Activated naive CD4-positive, alpha-beta T cell treated with anti-CD3 and anti-CD28 coated beads, Interleukin-2, amount 50 U/mL, for 72 hours (primary cell): ENCODE measurements at places on chromosomes 5 and 9.

DNA sequence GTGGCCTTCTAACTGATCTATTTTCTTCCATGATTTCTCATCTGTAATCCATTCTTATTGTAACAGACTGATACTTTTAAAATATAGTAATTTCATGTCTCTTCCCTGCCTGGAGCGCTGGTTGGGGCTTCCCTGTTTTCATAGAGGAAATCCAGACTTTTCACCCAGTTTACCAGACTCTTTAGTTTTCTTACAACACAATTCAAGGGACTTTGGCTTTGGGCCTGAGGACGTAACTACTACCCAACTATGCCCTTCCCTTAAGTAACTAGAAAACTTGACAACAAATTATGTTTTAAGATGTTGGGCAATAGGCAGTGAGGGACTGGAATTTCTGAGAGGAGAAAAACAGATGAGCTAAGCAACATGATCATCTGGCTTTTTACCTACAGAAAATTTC lies 289.6 kb downstream of the FGF10 start:
- DNase-seq, result no peak

GRCh38 chr9:69174616-69175463 lies 763 bp downstream of the TJP2 start:
- peak; percentile 57 for DNase-seq

GRCh38 chr9:97923529-97924108 lies 1.3 kb upstream of the TRMO start:
- peak; percentile 71 for DNase-seq

- no peak for DNase-seq
Observed at GRCh38 chr5:103117471-103117991, 2.4 kb downstream of the GIN1 start.

DNA sequence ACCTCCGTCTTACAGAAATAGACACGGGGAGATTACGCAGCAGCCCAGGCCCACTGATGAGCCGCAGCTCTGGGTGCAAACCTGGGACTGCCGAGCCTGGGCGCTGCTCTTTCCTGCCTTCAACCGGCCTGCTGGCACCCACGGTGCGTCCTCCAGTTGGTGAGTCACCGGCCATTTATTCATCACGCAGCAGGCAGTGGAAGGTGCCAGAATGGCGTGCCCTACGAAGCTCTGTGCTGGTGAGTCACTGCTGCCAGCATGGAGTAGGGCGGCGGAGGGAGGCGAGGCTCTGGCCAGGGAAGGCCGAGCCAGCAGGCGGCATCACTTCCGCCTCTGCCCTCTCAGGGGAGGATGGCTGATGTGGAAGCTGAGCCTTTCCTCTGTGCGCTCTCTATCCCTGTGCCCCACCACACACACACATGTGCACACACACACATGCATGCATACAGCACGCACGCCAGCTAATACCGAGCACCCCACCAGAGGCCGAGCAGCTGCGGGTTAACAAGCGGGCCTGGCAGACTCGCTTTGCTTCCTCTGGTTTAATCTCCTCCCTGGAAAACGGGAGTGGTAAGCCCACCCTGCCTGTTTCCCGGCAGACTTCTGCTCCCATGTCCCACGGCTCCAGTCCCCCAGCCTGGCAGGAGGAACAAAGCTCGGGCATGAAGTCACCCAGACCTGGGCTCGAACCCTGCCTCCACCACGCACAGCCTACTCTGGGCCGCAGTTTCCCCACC lies 39.2 kb downstream of the OLFM1 start:
- no peak for DNase-seq

DNA sequence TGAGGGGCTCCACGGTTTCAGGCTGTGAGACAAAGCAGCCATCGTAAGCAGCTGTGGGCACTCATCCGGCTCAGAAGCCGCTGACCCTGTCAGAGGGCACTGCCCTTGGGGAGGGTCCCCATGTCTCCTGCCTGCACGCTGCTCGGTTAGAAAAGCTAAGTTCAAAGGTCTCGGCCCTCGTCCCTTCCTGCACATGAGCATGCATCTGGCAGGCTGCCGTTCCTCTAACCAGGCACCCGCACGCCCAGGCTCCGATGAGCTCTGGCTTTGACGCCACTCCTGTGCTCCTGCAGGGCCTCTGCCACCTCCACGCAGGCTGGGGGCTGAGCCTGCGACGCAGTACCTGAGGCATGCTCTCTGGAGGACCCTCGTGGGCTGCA lies 51.3 kb downstream of the NKD2 start:
- no peak for DNase-seq

- DNase-seq, result no peak
Observed at GRCh38 chr9:19682397-19682796, 106.4 kb downstream of the SLC24A2 start.

- DNase-seq, result no peak
Observed at GRCh38 chr9:75855509-75855908, 35.0 kb upstream of the PCSK5 start.

DNA sequence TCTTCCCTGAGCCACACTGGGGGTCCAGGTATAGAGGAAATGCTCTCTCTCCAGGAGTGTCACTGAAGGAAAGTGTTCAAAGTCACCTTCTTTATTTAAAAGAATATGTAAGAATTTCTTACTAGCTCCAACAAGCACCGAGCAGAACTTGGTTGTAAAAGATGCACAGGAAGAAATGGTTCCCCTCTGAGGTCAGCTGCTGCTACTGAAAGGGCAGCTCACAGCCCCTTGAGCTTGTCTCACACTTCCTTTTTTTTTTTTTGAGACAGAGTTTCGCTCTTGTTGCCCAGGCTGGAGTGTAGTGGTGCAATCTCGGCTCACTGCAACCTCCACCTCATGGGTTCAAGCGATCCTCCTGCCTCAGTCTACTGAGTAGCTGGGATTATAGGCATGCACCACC lies 77.2 kb downstream of the PRRT1B start:
- DNase-seq, result no peak

- no peak for DNase-seq
Observed at GRCh38 chr5:15796557-15796956, 296.6 kb downstream of the FBXL7 start.

DNA sequence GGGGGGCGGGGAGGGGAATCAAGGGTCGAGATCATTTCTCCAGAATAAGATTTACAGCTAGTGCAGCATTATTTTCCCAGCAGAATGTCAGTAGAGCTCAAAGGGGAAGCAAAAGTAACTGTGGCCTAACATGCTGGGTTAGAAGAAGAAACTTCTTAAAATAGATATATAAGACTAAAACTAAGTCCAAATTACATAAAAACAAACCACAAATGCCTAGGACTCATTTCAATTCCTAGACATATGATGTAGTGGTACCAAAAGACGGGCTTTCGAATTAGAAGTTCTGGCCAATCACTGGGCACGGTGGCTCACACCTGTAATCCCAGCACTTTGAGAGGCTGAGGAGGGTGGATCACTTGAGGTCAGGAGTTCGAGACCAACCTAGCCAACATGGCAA lies 20.8 kb upstream of the MELK start:
- DNase-seq, result no peak

- DNase-seq, result no peak
Observed at GRCh38 chr5:89904442-89904841, 505.1 kb downstream of the CETN3 start.

- DNase-seq, result no peak
Observed at GRCh38 chr5:171330021-171330420, 21.0 kb downstream of the TLX3 start.

GRCh38 chr9:23622396-23622795 lies 203.6 kb downstream of the ELAVL2 start:
- no peak for DNase-seq

DNA sequence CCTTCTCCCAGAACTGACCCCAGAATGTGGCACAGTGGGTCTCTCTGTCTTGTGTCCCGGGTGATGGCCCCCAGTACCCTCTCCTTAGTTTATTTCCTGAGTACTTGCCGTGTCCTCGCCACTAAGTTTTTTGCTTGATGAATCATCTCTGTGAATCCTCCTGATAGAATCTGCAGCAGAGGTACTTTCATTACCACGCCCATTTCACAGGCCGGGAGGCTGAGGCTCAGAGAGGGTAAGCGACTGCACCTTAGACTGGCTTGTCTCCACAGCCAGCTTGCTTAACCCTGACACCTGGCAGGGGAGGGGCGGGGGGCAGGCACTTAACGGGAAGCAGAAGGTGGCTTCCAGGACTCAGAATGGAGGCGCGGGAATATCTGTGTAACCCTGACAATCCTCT lies 7.9 kb upstream of the IER5L start:
- DNase-seq, result no peak

DNA sequence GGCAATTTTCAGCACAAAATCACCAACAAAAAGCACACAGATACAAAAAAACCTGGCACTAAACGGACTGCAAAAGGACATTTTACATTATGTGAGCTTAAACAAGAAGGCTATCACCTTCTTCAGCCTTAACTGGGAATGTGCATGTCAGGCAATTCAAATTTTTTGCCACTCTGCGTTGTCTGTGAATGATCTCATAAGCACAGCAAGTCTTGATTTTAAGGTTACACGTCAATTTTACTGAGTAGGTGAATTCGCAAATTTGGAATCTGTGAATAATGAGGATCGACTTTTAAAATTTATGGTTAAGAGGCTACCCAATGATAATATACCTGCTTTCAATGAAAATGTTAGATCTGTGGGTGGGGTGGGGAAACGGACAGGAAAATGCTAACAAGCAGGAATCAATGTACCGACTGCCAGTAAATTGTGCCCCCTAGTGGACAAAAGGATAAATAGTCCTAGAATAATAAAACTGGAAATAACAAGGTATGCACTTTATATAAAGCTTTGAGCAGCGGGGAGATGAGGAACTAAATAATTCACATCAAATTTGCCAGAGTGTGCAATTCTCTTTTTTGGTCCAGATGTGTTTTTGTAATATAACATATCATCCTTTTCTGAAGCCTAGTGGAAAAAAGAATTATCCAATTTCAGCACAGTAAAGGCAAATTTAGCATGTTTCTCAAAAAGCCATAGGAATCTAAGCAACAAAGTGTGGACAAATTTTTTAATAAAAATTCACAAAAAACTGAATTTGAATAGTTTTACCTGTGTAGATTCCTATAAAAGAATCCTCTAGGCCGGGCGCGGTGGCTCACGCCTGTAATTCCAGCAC lies 20.5 kb downstream of the EQTN start:
- peak; percentile 12 for DNase-seq

DNA sequence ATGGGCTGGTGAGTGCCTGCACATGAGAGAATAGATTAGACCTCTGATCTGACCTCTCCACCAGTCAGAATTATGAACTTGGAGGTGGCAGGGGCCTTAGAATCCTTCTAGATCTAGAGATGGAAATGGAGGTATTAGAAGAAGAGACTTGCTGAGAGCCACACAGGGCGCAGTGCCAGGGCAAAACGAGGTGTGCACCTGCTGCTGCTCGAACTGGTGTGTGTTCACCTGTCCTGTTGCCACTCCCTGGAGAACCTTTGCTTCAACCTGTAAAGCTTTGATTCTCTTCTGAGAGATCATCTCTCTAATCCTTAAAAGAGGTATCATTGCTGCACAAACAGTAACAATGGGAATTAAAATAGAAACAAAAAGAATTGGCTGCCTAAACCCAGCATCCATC lies 24.9 kb downstream of the FRMPD1 start:
- DNase-seq, result no peak

GRCh38 chr5:130034566-130035210 lies 130.4 kb downstream of the CHSY3 start:
- no peak for DNase-seq

DNA sequence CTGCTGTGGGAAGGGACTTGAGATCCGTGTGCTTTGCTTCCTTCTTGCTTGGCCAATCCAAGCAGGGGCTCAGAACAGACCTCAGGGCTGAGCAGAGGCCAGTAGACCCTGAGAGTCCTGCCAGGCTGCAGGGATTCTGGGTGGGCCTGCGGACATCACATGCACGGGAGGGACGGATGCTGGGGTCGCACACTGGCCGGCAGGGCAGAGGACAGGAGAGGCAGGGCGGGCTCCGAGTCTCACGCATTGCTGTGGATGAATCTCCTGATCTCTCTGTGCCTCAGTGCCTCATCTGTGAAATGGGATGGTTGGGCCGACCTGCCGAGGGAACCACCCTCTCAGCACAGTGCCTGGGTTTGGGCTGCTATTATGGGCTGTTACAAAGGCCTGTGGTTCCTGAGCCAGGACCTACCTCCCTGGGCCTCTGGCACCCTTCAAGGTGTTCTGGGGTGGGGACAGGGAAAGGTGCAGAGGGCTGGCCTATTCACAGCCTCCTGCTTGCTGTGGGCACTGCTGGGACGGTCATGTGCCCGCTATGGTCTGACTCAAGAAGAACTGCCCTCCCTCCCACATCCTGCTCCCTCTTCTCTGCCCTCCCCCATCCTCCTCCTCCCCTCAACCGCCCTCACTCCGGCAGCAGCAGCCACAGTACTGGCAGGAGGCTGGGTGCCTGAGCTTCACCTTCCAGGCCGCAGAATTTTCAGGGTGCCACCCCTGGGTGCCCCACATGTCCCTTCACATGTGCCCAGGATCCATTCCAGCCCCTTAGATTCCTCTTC lies 43.3 kb downstream of the NCS1 start:
- DNase-seq, result no peak

DNA sequence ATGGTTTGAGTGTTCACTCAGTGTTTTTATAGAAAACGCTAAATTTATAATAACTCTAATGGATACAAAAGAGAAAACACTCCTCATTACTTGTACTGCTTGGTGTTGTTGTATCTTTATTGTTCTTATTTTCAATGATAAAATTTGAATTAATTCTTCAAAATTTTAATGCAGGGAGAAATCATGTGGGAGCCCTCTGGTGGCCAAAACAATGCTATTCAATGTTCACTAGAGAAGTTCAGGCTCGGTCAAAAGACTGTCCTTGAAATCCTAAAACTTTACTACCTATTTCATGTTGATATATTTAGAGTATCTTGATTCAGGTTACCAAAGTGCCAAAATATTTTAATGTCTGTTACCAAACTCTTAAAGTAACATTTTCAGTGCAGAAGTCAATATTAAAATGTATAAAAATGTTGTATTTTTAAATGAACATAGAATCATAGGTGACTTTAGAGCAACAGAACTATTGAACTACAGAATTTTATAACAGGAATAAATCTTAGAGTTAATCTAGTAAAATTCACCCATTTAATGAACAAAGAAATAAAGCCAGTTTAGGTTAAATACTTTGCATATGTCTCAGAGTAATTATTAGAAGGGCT lies 1259.8 kb downstream of the PTPRD start:
- DNase-seq, result no peak

DNA sequence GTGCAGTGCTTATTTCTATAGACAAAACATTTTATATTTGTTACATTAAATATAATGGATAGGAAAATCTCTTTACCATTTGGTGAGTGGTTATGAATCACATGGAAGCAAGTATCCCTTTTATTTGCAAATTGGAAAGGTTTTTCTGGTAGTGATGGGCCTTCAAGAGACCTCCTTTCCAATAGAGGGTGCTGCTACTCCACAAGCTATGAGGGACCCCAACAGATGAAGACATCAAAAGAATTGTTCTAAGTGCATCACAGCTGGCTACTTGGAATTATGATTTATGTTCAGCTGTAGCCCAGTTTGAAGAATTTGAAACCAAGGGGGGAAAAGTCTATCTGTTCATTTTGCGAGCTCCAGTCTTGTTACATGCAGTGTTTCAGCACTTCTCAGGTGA lies 493.7 kb upstream of the SGCD start:
- DNase-seq, result no peak
